Activated CD4-positive, CD25-positive, alpha-beta regulatory T cell (primary cell): ENCODE measurements at places on chromosomes 4 and X.

- no peak for DNase-seq
Measured at GRCh38 chr4:128358231-128358912, 70.8 kb upstream of the PGRMC2 start.

DNA sequence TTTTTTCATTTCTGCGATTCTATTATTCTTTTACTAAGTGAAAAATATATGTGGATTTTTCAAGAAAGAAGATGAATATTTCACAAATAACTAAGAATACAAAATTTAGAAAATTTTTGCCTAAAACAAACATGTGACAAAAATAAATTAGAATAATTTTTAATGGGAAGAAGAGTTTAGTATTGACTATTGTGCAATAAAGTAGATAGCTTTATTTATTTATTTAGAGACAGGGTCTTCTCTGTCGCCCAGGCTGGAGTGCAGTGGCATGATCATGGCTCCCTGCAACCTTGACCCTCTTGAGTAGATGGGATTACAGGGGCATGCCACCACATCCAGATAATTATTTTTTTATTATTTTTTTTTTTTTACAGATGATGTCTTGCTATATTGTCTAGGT lies 95.3 kb upstream of the PAQR3 start:
- DNase-seq: no peak

DNA sequence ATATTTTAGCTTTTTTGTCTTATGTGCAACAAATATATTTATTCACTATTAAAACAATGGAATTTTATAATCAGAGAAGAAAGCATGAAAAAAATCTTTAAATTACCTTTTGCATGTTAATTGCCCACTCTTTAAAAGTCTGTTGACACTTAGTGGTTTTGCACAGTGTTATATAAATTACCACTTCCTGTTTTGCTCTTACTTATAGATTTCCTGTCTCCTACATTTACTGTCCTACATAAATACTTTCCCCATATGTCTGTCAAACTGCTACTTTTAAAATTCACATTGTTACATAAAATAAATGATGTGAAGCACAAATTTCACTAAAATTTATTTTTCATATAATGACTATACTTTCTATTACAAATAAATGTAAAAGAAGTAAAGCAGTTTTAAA lies 161.1 kb upstream of the NDST4 start:
- DNase-seq: no peak

GRCh38 chr4:947491-947971 lies 15.3 kb downstream of the TMEM175 start:
- DNase-seq: no peak

GRCh38 chr4:23161787-23162186 lies 469.1 kb downstream of the GBA3 start:
- no peak for DNase-seq

GRCh38 chr4:174437324-174437723 lies 85.0 kb downstream of the HPGD start:
- DNase-seq: no peak

DNA sequence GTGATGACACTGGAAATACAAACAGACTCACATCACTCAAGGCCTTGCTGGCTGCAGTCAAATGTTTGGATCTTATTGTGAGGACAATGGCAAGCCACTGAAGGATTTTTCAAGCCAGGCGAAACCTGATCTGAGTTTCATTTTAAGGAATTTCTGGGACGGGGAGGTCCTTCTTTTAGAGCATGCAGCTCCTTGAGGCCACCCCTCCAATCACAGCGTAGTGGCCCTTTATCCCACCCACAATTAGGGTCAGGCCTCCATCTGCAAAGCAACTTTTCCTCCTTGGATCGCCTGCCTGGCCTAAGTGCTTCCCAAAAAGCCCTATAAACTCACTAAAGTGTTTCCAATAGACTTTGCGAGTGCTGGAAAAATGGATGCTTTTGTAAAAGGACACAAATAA lies 115.5 kb downstream of the EFHC2 start:
- DNase-seq: no peak

DNA sequence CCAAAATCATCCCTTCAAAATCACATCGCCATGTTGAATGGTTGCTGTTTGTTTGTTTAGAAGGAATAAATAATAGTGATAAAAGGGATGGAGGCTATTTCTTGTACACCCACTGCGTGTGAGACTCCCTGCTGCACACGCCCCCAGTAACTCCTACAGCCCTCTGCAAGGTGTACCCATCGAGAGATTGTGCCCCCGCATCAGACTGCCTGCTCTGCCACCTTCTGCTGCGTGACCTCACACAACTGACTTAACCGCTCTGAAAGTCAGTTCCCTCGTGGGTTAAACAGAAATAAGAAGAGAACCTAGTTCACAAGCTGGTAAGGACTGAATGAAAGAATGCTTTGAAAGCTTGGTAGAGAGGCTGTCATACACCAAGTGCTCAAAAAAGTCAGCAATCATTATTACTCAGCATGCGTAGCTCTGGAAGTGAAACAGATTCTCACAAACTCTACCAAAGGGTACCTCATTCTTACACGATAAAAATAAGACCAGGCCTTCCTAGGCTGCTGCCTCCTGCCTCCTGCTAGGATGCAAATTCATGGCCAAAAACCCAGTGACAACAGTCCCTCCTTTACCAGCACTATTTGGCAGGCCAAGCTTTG lies 147.1 kb downstream of the CPEB2 start:
- no peak for DNase-seq

GRCh38 chr4:98383431-98384106 lies 122.4 kb downstream of the RAP1GDS1 start:
- DNase-seq: no peak

GRCh38 chrX:129823115-129823514 lies 20.6 kb downstream of the ZDHHC9 start:
- peak; percentile 24 for DNase-seq

GRCh38 chr4:53908661-53909078 lies 155.7 kb downstream of the CHIC2 start:
- no peak for DNase-seq

DNA sequence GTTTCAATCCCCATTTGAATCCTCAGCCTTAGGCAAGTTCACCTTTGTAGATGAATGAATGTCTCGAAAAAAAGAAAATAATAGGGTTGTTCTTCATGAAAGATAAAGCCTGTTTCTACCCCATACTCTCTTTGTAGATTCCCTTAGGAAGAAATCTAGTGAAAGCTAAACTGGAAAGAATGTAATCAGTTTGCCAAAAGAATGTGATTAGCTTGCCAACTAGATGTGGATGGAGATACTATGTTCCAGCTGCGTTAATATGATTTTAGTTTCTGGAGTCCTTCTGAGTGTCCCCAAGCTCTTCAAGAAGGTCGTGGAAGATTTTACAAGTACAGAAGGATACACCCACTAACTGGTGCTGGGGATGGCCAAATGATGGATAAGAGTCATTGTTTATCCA lies 162.3 kb upstream of the EDNRA start:
- no peak for DNase-seq

GRCh38 chr4:170884969-170885570 lies 795.3 kb upstream of the AADAT start:
- no peak for DNase-seq
